ENCODE measurements at places on chromosomes 11 and 22.

GRCh38 chr11:60780065-60780464, 5.1 kb upstream of the MS4A10 start:
- no peak for DNase-seq

DNA sequence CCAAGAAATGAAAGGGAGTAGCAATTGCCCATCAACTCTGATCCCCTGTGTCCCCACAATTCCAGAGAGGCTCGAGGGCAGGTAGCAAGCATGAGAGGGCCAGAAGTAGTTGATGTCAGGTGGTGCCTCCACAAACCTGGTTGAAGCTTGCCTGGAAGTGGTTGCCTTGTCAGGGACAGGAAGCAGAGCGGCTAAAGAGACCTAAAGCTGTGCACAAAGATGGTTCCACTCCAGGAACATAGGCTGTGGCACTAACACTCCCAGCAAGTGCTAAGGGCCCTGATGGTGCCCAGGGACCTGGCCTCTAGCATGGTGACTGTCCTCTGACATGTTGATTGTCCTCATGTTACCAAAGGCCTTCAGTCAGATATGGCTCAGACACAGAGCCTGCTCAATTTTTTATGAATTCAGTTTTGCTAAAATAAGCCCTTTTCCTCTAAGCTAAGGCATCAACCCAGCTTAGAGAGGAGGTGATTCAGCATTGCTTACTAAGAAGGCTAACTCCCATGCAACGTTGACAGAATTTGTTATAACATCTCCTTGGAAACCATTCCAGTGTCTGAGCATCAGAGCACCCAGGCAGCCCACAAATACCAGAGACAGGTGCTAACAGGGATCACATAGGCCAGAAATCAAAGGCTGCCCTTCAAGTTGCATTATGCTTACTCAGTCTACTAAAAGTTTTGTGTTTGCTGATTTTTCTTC, 196.3 kb upstream of the ARHGAP20 start:
- peak; percentile 6 for DNase-seq

- peak; percentile 26 for DNase-seq
Observed at GRCh38 chr11:100682247-100682969, 4.7 kb upstream of the ARHGAP42 start.

- no peak for DNase-seq
Observed at GRCh38 chr11:121091492-121092152, 9.4 kb upstream of the TECTA start.

DNA sequence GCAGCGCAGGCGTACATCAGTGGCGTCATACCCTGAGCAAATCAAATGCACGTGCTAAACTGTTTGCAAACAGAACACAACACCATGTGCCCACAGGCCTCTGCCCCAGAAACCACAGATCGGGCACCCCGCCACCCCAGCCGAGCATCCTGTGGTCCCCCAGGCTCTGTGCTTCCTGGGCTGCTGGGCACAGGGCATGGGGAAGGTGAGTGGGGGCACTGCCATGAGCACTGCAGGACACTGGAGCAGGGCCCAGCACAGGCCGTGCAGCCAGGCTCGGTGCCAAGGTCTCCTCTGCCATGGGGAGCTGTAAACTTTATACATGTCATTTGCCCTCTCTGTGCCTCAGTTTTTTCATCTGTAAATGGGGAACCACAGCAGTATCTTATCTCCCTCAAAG, 62.5 kb downstream of the NAT10 start:
- DNase-seq = no peak
